ENCODE measurements at places on chromosomes 16 and 17.

GRCh38 chr17:30476726-30477082, 504 bp upstream of the GOSR1 start:
- DNase-seq = no peak

GRCh38 chr16:83138512-83138911, 511.7 kb downstream of the CDH13 start:
- DNase-seq = no peak

DNA sequence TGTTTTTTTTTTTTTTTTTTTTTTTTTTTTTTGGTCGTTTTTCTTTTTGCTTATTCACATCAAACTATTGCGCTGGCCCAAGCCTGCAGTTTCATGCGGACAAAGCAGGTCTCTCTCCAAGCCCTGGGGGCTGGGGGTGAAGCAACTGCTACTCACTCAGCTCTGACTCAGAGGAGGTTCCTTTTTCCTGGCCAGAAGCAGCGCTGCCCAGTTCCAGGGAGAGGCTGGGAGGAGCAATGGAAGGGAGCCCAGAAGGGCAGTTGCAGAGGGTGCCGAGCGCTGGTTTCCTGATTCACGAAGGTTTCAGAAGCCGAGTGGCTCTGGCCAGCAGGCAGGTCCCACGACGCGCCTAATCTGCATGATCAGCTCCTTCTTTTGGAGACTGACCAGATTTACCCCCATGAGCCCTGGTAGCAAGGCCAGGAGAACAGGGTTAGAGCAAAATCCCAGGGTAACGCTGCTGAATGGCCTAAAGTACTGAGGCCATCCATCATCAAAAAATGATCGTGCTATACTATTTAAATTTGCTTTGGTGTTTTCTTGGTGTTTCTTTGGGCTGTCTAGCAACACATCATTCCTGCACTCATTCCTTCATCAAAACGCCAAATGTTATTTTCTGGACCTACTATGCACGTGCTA, 144.7 kb upstream of the SOX9 start:
- no peak for DNase-seq

- no peak for DNase-seq
Observed at GRCh38 chr17:32020943-32021614, 13.9 kb downstream of the LRRC37B start.

DNA sequence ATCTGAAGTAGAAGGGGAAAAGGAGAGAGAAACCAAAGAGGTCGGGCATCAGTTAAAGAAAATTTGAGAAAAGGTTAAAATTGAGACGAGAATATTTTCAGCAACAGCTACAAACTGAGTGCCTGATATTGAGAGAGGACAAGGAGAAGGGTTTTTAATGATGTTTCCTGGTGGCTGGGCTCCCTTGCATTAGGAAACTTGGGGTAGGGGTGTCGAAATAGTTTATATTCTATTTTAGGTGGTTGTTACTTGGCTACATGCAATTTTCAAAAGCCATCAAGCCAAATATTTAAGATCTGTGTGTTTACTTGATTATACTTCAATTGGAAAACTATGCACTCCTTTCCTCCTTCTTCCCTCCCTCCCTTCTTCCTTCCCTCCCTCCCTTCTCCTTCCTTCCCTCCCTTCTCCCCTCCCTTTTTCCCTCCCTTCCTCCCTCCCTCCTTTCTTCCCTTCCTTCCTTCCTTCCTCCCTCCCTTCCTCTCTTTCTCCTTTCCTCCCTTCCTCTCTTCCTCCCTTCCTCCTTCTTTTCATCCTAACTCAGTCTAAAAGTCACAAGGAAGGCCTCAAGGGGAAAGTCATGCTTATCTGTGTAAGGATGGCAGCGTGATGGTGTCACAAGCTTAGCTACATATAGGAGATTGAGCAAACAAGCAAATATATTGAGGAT, 1.8 kb upstream of the APOH start:
- DNase-seq = no peak

DNA sequence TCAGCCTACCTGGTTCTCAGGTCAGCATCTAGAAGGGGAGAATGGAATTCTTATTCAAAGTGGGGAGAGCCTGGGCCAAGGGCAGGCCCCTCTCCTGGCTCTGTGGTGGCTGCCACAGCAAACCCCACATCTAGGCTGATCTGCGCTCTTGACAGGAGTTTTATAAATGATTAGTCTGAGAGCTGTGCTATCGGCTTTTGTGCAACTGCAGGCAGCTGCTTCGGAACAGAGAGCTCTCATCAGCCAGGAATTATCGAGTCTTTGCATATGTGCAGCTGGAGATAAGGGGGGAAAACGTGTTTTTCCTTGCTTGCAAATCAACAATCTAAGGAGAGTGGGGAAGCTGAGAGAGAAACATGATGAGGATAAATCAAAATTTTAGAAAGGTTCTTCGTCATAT, 91.7 kb downstream of the HS3ST3A1 start:
- DNase-seq = no peak

GRCh38 chr16:65825191-65825856, 541.2 kb upstream of the CDH5 start:
- DNase-seq = no peak

- DNase-seq = no peak
Observed at GRCh38 chr16:80407265-80407987, 133.4 kb upstream of the DYNLRB2 start.

GRCh38 chr16:24430954-24431760, 108.2 kb upstream of the RBBP6 start:
- no peak for DNase-seq

DNA sequence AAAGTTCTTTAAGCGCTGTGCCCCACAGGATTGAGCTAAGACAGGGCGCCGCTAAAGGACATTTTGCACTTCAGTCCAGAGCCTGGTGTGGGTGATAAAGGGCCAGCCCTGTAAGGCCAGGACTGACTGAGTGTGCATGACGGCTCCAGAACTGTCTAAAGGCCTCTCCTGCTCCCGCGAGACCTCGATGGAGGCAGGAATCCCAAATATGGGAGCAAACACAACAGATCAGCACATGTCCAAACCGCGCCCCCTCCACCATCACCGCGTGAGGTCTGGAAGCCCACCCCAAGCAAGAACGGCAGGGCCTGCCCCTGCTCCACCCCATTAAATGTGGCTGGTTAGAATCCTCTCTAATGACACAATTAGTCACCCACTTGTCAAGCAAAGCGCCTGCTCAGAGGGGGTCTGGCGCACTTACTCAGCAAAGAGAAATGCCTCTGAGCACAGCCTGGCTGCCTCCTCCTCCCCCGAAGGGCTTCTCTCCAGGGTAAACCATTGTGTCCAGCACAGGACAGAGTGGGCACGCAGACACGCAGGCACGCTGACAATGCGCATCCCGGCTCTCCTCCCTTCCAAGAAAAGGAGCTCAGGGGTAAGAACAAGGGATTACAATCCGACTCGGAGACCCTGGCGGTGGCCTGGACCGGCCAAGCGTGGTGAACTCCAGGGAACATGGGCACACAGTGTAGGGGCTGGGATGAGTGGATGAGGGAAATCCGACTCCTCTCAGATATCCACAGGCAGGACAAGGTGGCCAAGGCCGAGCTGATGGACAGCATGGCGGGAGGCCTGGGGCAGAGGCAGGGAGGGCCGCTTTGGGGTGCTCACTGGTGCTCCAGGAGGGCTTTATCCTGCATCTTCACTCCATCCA, 1.5 kb downstream of the MXRA7 start:
- no peak for DNase-seq

GRCh38 chr16:84423416-84423837, 55.1 kb downstream of the ATP2C2 start:
- DNase-seq = no peak

- peak; percentile 38 for DNase-seq
Observed at GRCh38 chr17:51045621-51046020, 75.0 kb downstream of the SPAG9 start.

DNA sequence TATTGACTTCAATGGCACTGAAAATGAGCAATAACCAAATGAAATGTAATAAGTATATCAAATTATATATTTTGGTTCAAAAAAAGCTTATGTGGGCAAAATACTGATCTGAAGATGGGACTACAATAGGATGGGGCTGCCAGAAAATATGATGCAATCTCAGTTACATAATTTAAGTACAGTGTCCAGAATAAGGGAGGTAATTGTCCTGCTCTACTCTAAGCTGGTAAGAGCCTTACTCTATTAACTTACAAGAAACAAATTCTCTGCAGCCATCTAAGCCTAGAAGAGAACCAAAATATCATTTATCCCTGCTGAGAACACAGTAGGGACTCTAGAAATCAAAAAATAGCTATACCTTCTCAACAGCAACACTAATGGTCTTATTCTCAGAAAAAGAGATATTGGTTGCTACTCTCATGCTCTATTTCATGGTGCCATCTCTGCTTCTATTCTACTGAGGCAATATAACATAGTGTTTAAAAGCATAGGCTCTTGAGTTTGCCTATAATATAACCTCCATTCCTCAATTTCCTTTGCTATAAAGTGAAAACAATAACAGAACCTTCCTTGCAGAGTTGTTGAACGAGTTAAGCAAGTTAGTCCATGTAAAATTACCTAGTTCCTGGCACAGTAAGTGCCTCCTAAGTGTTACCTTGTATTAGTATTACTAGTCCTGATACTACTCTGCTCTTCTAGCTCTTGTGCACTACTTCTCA, 19.9 kb downstream of the NQO1 start:
- no peak for DNase-seq

GRCh38 chr17:47907932-47908562, 12.0 kb downstream of the SP2 start:
- DNase-seq = no peak

GRCh38 chr16:84999200-84999599, 12.1 kb downstream of the ZDHHC7 start:
- no peak for DNase-seq

DNA sequence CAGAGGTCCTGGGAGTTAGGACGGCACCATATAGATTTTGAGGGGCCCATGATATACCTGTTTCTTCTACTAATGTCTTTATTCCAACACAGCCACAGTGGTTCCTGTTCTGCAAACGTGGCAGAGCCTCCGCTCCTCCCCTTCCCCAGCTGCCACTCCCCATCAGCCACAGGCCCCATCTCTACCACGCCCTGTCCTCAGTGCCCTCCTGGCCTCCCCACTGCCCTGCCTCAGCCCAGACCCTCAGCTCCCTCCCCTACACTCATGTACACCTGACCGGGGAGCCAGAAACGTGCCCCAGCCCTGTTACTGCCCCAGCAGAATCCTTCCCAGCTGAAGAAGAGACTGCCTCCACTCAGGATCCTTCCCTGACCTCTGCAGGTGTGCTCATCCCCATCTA, 11.9 kb upstream of the RBFOX3 start:
- DNase-seq = no peak

GRCh38 chr17:1978396-1978949, 46.7 kb downstream of the RTN4RL1 start:
- DNase-seq = no peak

- no peak for DNase-seq
Observed at GRCh38 chr16:67528222-67528869, at the start of gene RIPOR1. Gene RIPOR1 (plus strand): TSS chr16:67528829. CDS start chr16:67538447, 9,618 bp downstream.

- DNase-seq = no peak
Observed at GRCh38 chr17:4881761-4882555, 17.4 kb upstream of the C17orf107 start.

GRCh38 chr16:1533443-1533951, at the start of gene TMEM204:
Gene TMEM204 (plus strand): TSS chr16:1533666. CDS start chr16:1534276, 610 bp downstream.
- no peak for DNase-seq

DNA sequence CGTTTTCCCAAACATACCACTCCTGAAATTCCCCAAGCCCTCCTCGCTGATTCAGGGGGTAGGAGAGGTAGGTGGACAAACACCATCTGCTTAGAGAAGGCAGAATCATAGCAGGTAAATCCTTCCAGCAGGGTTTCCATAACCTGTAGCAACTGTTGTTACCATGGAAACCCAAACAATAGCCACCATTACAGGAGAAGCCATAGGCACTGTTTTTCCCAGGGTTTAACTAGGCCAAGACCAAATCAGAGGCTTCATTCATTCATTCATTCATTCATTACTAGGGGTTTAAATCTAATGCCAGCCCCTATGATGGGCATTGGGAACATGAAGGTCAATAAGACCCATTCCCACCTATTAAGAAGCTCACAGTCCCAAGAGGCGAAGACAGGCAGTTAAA, 25.5 kb upstream of the CIITA start:
- DNase-seq = no peak

DNA sequence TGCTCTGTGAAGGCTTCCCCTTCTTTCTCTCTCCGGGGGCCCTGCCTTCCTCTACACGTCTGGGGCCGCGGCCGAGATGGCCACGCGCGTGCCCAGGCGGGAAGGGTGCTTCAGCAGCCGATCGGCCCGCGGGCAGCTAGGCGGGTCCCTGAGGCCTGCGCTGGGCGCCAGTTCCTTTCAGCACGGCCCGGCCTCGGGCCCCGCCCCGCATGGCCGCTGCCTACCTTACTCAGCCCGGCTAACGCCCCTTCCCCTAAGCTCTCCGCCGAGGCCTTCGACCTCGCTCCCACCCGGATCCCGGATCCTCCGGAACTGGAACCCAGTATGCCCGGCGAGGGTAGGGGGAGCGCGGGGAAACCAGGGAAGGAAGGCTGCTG, 335 bp downstream of the TMEM11 start:
- no peak for DNase-seq

- no peak for DNase-seq
Observed at GRCh38 chr16:85276721-85277120, 164.4 kb upstream of the CIBAR2 start.

DNA sequence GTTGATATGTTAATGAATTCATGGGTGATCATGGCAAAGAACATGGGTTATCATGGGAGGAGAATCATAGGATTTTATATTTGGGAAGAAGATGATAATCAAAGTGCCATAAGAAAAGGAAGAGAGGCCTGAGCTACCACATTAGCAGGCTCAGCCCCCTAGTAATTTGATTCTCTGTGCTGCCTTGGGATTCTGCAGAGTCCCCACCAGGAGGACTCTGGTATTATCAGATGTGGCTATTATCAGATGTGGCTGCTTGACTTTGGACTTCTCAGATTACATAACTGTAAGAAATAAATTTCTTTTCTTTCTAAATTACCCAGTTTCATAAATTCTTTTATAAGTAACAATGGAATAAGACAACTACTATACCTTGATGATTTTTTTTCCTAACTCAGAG, 137.6 kb downstream of the ITFG1 start:
- DNase-seq = no peak

DNA sequence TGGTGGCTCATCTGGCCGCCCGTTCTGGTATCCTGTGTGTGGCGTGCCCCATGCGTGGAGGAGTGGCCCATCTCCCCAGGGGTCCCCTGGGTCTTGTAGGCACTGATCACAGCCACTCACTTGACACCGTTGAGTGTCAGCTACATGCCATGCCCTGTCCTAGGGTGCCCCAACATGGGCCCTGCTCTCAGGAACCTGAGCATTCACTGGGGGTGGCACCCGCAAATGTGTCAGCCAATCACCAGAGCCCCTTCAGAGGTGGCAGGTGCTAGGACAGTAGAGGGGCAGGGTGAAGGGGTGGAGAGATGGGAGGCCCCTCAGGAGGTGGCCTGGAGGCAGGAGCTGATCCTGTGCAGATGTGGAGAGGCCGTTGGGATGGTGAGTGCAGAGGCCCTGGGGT, 27.8 kb downstream of the CMIP start:
- DNase-seq = no peak

GRCh38 chr17:14428648-14429029, 127.8 kb downstream of the HS3ST3B1 start:
- DNase-seq = no peak

- DNase-seq = no peak
Observed at GRCh38 chr16:57669476-57670162, 1.5 kb downstream of the ADGRG3 start.

- no peak for DNase-seq
Observed at GRCh38 chr17:31413081-31413799, 21.8 kb downstream of the RAB11FIP4 start.
